Activated naive CD4-positive, alpha-beta T cell treated with anti-CD3 and anti-CD28 coated beads, Interleukin-2, amount 10 ng/mL, durations not matched to agents 7 days and 5 days (primary cell): ENCODE measurements at places on chromosomes 5 and 9.

DNA sequence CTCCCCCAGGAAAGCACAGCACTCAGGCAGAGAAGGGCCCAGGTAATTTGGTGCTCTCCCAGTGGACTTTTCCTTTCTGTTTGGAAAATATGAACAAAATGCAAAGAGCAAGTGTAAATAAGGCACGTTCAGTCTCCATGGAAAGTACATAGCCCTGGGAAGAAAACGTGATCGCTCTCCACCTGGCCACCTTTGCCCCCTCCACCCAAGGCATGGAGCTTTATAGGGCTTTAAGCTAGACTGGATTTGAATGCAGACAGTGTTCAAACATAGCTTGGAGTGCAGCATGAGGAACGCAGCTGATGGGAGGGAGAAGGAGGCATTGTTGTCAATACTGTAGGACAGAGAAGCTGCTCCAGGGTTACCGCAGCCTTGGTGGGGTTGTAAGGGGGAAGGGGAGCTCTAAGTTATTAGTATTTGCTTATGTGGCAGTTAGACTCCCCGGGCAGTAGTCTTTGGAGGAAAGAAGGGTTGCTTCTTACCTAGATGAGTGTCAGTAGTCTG, 500.2 kb downstream of the SPOCK1 start:
- H3K4me1 ChIP-seq: no peaks in the 10 kb centered on the region
- no peaks in the 10 kb centered on the region for H3K36me3 ChIP-seq
- DNase-seq: no peak
- H3K4me3 ChIP-seq: no peak overlapping the region

DNA sequence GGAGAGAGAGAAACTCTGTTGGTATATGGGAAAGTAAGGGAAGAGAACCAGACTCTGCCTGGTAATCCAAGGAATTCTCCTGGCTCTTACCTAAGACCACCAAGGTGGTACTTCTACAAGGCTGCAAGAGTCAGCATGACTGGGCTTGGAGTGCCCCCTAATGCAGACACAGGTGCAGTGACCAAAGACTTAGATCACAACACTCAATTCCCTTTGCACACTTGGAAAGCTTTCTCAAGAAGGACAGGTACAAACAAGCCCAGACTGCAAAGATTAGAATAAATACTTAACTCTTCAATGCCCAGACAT, 25.2 kb downstream of the UGT3A2 start:
- no peak for DNase-seq
- H3K4me3 ChIP-seq: no peak overlapping the region
- H3K27me3 ChIP-seq: peaks cover 4% of the 10 kb centered on the region

DNA sequence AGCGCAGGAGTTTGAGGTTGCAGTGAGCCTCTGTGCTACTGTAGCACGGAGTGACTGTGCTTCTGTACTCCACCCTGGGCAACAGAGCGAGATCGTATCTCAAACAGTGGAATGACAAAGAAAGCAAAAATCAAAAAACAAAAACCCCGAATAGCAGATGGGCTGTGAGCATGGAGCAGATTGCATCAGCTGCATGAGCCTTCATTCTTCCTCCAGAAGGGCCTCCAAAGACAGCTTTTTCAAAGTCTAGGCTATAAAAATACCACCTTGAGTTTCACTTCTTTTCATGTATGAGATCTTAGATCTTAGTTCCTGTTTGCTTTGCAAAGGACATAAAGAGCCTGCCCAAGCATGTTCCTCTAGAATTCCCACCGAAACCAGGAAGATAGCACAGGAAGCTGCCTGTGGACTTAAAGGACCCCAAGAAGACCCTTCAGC, 15.0 kb upstream of the HSPB3 start:
- H3K27me3 ChIP-seq: peaks cover 1% of the 10 kb centered on the region
- peak overlapping the region; percentile 90 for H3K27ac ChIP-seq
- peaks cover 37% of the 10 kb centered on the region for H3K4me1 ChIP-seq
- no peaks in the 10 kb centered on the region for H3K36me3 ChIP-seq
- H3K4me3 ChIP-seq: peak overlapping the region; percentile 4

DNA sequence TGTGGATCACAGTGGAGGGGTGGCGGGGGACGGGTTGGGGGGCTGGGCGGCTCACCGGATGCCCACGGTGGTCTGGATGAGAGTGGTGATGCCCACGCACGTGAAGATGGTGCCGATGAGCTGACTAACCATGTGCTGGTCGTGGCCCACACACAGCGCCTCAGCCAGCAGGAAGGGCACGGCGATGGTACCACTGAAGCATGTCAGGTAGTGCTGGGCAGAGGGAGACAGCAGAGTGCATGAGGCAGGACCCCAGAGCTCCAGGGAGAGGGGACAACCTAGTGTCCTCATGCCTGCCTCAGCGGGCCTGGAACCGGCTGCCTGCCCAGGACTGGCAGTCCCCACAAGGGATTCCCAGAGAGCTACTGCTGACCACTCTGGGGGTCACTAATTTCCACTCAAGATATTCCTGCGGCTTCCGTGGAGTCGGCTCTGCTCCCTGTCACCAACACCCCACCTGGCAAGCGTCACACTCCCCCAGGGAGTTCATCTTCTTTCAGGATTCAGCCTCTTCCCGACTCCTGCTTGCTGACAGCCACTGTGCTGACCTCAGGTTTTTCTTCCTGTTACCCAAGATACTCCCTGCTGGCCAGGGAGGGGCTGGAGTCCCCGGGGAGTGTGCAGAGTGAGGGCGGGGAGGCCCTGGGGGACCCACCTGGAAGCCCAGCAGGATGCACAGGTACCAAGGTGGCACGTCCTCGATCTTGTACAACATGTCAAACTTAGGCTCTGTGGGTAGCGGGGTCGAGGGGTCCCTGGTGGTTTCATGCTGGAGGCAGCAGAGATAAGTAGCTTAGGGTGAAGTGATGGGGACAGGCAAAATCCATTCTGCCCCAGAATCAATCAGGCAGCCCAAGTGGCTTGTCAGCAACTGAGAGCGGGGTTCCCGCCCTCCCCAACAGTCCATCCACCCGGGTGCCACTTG, 998 bp downstream of the SLC23A1 start:
- no peaks in the 10 kb centered on the region for H3K27me3 ChIP-seq
- H3K4me3 ChIP-seq: no peak overlapping the region
- DNase-seq: no peak
- H3K36me3 ChIP-seq: no peaks in the 10 kb centered on the region
- peaks cover 37% of the 10 kb centered on the region for H3K4me1 ChIP-seq

- no peak overlapping the region for H3K27ac ChIP-seq
- no peaks in the 10 kb centered on the region for H3K36me3 ChIP-seq
- H3K4me3 ChIP-seq: no peak overlapping the region
- H3K27me3 ChIP-seq: peaks cover 20% of the 10 kb centered on the region
- no peak for DNase-seq
These were observed 5.2 kb downstream of the BASP1 start for GRCh38 chr5:17222664-17223063.

GRCh38 chr5:102229685-102230084, 66.4 kb downstream of the SLCO4C1 start:
- DNase-seq: no peak
- peaks cover 7% of the 10 kb centered on the region for H3K4me1 ChIP-seq
- H3K4me3 ChIP-seq: no peak overlapping the region
- H3K27ac ChIP-seq: no peak overlapping the region

DNA sequence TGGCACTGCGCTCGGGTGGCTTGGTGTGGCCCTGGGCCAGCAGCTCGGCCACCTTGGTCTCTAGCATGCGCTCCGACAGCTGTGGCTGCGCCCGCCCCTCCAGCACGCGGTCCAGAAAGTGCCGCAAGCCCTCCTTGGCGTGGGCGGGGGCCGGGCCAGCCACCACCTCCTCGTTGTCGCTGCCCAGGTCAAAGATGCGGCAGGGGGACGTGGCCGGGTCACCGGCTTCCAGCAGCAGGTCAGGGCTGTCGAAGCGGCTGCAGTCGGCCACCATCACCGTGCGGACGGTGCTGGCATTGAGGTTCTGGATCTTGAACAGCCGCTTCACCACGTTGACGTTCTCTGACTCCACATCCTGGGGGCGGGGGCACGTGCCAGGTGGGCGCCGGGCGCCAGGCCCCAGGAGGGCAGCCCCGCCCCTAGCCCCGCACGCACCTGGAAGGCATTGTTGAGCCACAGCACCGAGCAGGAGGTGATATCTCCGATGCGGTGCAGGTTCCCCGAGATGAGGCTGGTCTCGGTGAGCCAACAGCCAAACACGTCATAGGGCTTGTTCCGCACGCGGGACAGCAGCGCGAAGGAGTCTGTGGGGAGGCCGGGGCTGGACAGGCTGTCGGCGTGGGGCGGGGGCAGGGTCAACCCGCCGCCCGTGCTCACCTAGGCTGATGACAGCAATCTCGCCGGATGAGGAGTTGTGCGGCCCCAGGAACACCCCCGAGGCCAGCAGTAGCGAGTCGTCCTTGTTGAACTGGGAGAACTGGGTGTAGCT, 2.2 kb downstream of the FBXW5 start:
- no peak for DNase-seq
- H3K27me3 ChIP-seq: no peaks in the 10 kb centered on the region
- H3K36me3 ChIP-seq: peaks cover 22% of the 10 kb centered on the region
- peak overlapping the region; percentile 82 for H3K4me3 ChIP-seq
- H3K27ac ChIP-seq: peak overlapping the region; percentile 64

GRCh38 chr9:74556685-74557084, 59.5 kb downstream of the RORB start:
- H3K27me3 ChIP-seq: no peaks in the 10 kb centered on the region
- no peaks in the 10 kb centered on the region for H3K36me3 ChIP-seq
- DNase-seq: no peak
- no peak overlapping the region for H3K4me3 ChIP-seq
- no peak overlapping the region for H3K27ac ChIP-seq

DNA sequence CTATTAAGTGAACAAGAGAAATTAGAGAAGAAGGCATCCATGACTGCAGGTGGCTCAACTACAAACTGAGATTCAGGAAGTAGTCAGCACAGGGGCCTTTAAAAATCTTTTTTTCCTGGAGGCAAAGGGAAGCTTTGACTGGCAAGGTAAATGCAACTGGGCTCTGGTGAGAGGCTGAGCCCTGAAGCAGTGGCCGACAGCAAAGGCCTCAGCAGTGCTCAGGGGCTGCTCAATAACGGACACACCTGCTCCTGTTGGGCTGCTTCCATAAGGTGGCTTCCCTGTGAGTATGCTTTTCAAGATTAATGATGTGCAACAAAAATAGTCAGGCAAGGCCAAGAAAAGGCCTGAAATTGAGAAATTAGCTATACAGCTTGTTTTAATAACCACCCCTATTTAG, 134.2 kb upstream of the RGMB start:
- H3K4me1 ChIP-seq: no peaks in the 10 kb centered on the region
- DNase-seq: no peak
- H3K27me3 ChIP-seq: no peaks in the 10 kb centered on the region

- H3K27ac ChIP-seq: no peak overlapping the region
- no peak overlapping the region for H3K4me3 ChIP-seq
- DNase-seq: no peak
- H3K36me3 ChIP-seq: peaks cover 33% of the 10 kb centered on the region
- H3K4me1 ChIP-seq: peaks cover 11% of the 10 kb centered on the region
- H3K27me3 ChIP-seq: no peaks in the 10 kb centered on the region
These were observed 60.8 kb downstream of the PSMB7 start for GRCh38 chr9:124354346-124355038.

GRCh38 chr9:76575761-76576160, 116.8 kb downstream of the GCNT1 start:
- no peak overlapping the region for H3K4me3 ChIP-seq
- H3K27ac ChIP-seq: no peak overlapping the region
- H3K27me3 ChIP-seq: peaks cover 33% of the 10 kb centered on the region

DNA sequence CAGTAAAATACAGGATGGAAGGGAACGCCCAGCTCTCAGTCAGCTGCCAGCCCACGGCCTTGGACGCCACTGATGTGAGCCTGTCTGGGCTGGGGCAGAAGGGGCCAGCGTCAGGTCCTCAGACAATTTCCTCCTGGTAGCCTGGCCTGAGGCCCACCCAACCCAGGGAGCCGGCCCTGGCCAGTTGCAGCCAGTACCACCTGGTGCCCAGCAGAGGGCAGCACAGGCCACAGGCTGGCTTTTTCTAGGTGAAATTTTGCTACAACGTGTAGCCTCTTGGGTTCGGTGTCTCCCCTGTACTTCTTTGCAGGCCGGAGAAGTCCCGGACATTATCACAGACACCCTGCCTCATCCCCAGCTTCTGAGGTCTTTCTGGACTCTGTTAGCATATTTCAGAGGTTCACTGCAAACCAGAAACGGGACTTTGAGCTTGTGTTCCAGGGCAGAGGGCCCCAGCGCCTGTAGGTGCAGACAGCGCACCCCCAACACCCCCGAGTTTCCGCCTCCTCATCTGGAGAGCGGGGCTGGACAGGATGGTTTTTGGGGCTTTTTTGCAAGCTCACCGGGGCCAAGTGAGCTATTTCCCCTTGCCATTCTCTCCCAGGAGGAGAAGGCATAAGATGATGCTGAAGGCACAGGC, 45.9 kb upstream of the KCNMB1 start:
- no peaks in the 10 kb centered on the region for H3K36me3 ChIP-seq
- H3K4me3 ChIP-seq: no peak overlapping the region
- no peaks in the 10 kb centered on the region for H3K4me1 ChIP-seq
- H3K27ac ChIP-seq: no peak overlapping the region

GRCh38 chr9:21153336-21154017, 11.8 kb upstream of the IFNW1 start:
- H3K27ac ChIP-seq: no peak overlapping the region
- peaks cover 31% of the 10 kb centered on the region for H3K27me3 ChIP-seq
- peaks cover 7% of the 10 kb centered on the region for H3K36me3 ChIP-seq

DNA sequence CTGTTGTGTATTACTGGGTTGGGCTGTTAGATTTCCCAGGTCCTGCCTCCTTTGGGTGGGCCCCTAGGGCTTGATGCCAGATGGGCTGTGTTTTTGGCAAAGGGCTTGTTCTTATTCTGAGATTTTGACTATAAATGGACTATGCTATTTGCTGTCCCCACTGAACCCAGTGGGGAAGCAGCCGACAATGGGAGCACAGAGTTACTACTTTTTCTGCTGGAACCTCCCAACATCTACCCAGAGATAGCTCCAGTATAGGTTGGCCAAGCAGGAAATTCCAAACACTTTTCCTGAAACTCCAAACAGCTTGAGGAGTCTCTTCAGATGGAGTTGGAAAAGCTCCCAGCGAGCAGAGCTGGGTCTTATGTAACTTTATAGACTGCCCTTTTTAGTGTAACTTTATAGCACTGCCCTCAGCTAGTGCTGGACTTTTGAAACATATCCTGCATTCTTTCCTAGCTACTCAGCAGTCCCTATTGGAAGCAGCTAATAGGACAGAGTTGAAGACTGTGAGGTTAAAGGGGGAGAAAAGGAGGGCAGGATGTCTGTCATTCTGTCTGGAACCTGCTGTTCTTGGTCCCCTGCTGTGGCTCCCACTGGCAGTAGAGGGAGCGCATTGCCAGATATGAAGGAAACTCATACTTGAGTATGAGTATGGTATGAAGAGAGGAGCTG, 21.0 kb downstream of the RUSC2 start:
- no peaks in the 10 kb centered on the region for H3K27me3 ChIP-seq
- no peak overlapping the region for H3K27ac ChIP-seq
- no peak for DNase-seq
- no peaks in the 10 kb centered on the region for H3K36me3 ChIP-seq
- no peak overlapping the region for H3K4me3 ChIP-seq

- no peaks in the 10 kb centered on the region for H3K27me3 ChIP-seq
- no peaks in the 10 kb centered on the region for H3K36me3 ChIP-seq
- no peaks in the 10 kb centered on the region for H3K4me1 ChIP-seq
- no peak for DNase-seq
- no peak overlapping the region for H3K27ac ChIP-seq
- H3K4me3 ChIP-seq: no peak overlapping the region
These were observed 88.1 kb upstream of the ADAMTSL1 start for GRCh38 chr9:18385696-18386490.

GRCh38 chr5:89445106-89445745, 562.2 kb upstream of the MEF2C start:
- H3K27ac ChIP-seq: no peak overlapping the region
- H3K4me3 ChIP-seq: no peak overlapping the region

- DNase-seq: no peak
- no peak overlapping the region for H3K4me3 ChIP-seq
- H3K4me1 ChIP-seq: no peaks in the 10 kb centered on the region
These were observed 40.7 kb downstream of the WDR36 start for GRCh38 chr5:111132731-111133435.
